Myometrial cell (primary cell): ENCODE measurements at places on chromosomes 5 and 9. TPM values are rescaled to one million over a fixed set of nuclear protein-coding genes. Genes with fewer than 3 reads are reported as not detected.

NHP2 gene
- total RNA-seq = 579 and 610 TPM in 2 replicates

GRXCR2 gene
- not detected in 2 replicates for total RNA-seq

IFNA2 gene
- not detected in 2 replicates for total RNA-seq

ESM1 gene
- total RNA-seq = 1.2 and 6.6 TPM in 2 replicates

ZNF658 gene
- total RNA-seq = 1.1 and 1.4 TPM in 2 replicates

CARD9 gene
- total RNA-seq = 6.7 and 8.1 TPM in 2 replicates

HSDL2 gene
- total RNA-seq = 39.5 and 40.1 TPM in 2 replicates

SFXN1 gene
- total RNA-seq = 83.0 and 84.9 TPM in 2 replicates

CAVIN4 gene
- not detected in 2 replicates for total RNA-seq

ARPC5L gene
- total RNA-seq = 27.4 and 30.5 TPM in 2 replicates

PCDHGA3 gene
- 0.18 TPM in 1 of 2 replicates, not detected in the other for total RNA-seq

PCDH1 gene
- total RNA-seq = not detected in 2 replicates

ADAMTSL2 gene
- not detected in 2 replicates for total RNA-seq

BAAT gene
- not detected in 2 replicates for total RNA-seq

CAMK4 gene
- 5.2 and 10.5 TPM in 2 replicates for total RNA-seq

OCLN gene
- 0.58 and 1.2 TPM in 2 replicates for total RNA-seq

CTNNAL1 gene
- 203 and 235 TPM in 2 replicates for total RNA-seq

MELK gene
- total RNA-seq = 33.4 and 39.9 TPM in 2 replicates

GDF9 gene
- total RNA-seq = 0.18 TPM in 1 of 2 replicates, not detected in the other

NEURL1B gene
- total RNA-seq = 5.3 and 5.5 TPM in 2 replicates

SLC36A2 gene
- not detected in 2 replicates for total RNA-seq

DMGDH gene
- 0.86 and 1.9 TPM in 2 replicates for total RNA-seq

ZBED3 gene
- total RNA-seq = 0.35 and 1.4 TPM in 2 replicates

BHMT gene
- total RNA-seq = not detected in 2 replicates

NOXA1 gene
- 0.18 TPM in 1 of 2 replicates, not detected in the other for total RNA-seq

KIF4B gene
- total RNA-seq = under 0.01 TPM in 1 of 2 replicates, not detected in the other

HTR1A gene
- total RNA-seq = not detected in 2 replicates

PHF24 gene
- not detected in 2 replicates for total RNA-seq
